Esophagus muscularis mucosa (tissue), 4 donors: ENCODE measurements at places on chromosomes 5 and 9. TPM values are rescaled to one million over a fixed set of nuclear protein-coding genes. Genes with fewer than 3 reads are reported as not detected.

DNA sequence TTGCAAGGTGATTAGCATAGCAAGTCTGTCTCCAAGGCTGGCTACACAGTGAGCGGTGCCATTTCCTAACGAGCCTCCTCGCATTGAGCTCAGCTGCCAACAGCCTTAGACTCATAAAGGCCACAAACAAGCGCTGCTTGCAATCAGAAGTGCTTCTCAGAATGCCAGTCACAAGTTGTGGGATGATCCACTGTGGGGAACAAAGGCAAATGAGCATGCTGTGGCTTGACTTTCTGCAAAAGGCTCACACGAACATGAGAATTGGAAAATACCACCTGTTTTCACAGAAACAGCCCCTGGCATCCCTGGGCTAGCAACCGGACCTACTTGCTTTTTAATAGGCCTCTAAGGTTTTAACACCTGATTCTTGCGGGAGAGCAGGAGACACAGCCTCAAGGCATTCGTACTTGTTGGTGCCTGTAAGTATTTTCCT is 215.5 kb downstream of the FANCC start:
- no peak overlapping the region for H3K4me3 ChIP-seq
- H3K36me3 ChIP-seq, result peaks cover 40% of the 10 kb centered on the region
- DNase-seq, result no peak

GRCh38 chr9:36802201-36802920 is 229.7 kb downstream of the MELK start:
- H3K4me1 ChIP-seq, result no peaks in the 10 kb centered on the region
- H3K36me3 ChIP-seq, result no peaks in the 10 kb centered on the region
- H3K27ac ChIP-seq, result no peak overlapping the region
- no peak overlapping the region for H3K4me3 ChIP-seq
- no peak for DNase-seq

GRCh38 chr9:70220216-70220615 is 38.6 kb upstream of the SMC5 start:
- H3K36me3 ChIP-seq, result peaks cover 78% of the 10 kb centered on the region
- H3K4me3 ChIP-seq, result no peak overlapping the region
- no peak overlapping the region for H3K27ac ChIP-seq
- no peak for DNase-seq
- H3K4me1 ChIP-seq, result no peaks in the 10 kb centered on the region
- no peaks in the 10 kb centered on the region for H3K27me3 ChIP-seq

DNA sequence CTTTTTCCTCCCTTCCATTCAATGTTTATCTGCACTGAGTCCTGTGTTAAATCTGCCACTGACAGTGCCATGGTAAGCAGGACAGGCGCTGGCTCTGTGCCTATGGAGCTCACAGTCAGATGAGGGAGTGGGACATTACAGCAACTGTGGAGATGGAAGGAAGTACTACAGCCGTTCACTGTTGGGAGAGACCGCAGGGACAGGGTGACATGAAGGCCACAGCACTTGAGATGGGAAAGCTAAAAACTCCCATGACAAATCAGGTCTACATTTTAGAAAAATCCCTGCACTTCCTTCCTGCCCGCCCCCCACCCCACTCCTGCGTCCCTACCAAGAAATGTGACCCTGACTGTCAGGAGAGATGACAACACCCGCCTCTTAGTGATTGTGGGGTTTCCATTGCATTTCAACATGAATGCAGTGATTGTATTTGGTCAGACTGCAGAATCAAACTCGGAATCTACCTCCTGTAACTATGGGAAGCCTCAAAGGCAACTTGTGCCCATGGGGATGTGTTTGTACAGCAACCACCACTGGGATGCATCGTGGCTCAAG is 56.4 kb downstream of the GTF3C4 start:
- H3K27me3 ChIP-seq, result no peaks in the 10 kb centered on the region
- H3K4me3 ChIP-seq, result no peak overlapping the region
- no peak for DNase-seq
- no peak overlapping the region for H3K27ac ChIP-seq
- H3K4me1 ChIP-seq, result peaks cover 11% of the 10 kb centered on the region

DNA sequence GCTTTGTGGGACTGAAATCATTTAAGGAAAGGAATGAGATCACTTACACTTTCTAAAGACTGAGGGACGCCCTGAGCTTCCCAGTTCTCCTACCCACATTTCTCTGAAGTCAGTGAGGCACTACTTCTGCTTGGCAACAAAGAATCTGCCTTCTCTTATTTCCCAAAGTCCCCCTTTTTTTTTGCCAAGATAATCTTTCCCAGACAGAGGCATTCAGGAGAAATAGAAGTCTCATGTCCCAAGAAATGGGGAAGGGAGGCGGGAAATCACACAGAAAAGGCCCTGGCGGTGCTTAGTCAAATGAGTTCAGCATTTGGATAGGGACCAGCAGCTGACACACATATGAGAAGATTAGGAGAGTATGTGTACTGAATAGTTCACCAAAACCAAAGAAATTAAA is 159.7 kb downstream of the MUSK start:
- H3K36me3 ChIP-seq, result no peaks in the 10 kb centered on the region
- no peak overlapping the region for H3K4me3 ChIP-seq
- DNase-seq, result no peak
- no peaks in the 10 kb centered on the region for H3K27me3 ChIP-seq

The FOXD4L3 gene
- not detected for total RNA-seq

GRCh38 chr9:106648799-106649198 is 214.2 kb upstream of the ZNF462 start:
- no peaks in the 10 kb centered on the region for H3K36me3 ChIP-seq
- no peak overlapping the region for H3K27ac ChIP-seq
- DNase-seq, result no peak
- no peak overlapping the region for H3K4me3 ChIP-seq
- no peaks in the 10 kb centered on the region for H3K27me3 ChIP-seq

DNA sequence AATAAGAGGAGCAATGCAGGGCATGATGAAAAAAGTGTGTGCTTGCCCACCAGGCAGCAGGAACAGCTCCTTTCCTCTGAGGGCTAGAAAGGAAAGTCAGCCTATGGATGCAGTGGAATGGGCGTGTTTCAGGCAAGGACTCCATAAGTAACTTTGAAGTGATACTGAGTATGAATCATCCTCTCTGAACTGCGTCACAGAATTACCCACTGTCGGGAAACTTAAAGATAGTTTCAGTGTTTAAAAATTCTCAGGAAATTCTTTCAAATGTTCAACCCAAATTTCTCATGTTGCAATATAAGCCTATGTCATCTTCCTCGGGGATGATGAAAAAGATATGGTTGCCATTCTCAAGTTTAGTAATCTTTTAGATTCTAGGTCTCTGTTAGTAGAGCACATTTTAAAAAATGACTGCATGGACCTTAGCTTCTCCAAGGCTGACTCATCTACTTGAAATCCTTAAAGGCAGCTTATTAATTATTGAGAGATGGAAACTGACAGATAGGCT is 27.7 kb downstream of the PTCD2 start:
- no peak overlapping the region for H3K27ac ChIP-seq
- H3K4me1 ChIP-seq, result no peaks in the 10 kb centered on the region
- no peaks in the 10 kb centered on the region for H3K27me3 ChIP-seq
- H3K4me3 ChIP-seq, result no peak overlapping the region

GRCh38 chr5:10741661-10742060 is 19.4 kb downstream of the DAP start:
- no peaks in the 10 kb centered on the region for H3K27me3 ChIP-seq
- no peak overlapping the region for H3K4me3 ChIP-seq
- no peak for DNase-seq
- H3K36me3 ChIP-seq, result peaks cover 27% of the 10 kb centered on the region
- no peaks in the 10 kb centered on the region for H3K4me1 ChIP-seq
- H3K27ac ChIP-seq, result no peak overlapping the region

GRCh38 chr9:133099726-133100505 is 21.1 kb downstream of the RALGDS start:
- no peak for DNase-seq
- no peak overlapping the region for H3K4me3 ChIP-seq
- H3K4me1 ChIP-seq, result no peaks in the 10 kb centered on the region
- peaks cover 78% of the 10 kb centered on the region for H3K36me3 ChIP-seq
- H3K27ac ChIP-seq, result no peak overlapping the region

DNA sequence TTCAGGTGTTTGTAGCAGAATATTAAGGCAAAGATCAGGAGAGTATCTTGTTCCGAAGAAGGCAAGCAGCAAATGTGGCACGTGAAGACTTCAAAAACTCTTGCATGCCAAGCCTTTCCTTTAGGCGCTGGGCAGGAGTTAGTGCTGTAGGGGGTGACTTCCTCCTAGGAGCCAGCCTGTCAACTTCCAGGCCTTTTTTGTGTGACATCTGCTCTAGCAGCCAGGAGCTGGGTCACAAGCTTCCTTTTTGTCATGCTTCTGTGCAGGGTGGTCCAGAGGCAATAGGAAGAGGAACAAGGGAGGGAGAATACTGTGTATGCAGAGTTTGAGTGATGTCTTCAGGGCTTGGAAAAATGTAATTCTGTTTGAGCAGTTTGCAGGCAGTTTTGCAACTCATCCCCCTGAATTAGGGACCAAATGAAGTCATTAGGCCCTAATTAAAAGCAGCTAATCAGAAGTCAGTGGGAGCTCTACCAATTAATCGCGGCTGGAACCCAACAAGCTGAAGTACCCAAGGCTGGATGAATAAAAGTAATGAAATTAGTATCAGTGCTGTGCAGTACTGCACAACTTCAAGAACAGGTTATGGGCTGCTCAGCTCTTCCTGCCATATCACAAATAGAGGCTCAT is 53.5 kb downstream of the TLR4 start:
- H3K27me3 ChIP-seq, result no peaks in the 10 kb centered on the region
- no peaks in the 10 kb centered on the region for H3K4me1 ChIP-seq
- no peak overlapping the region for H3K4me3 ChIP-seq
- no peaks in the 10 kb centered on the region for H3K36me3 ChIP-seq

DNA sequence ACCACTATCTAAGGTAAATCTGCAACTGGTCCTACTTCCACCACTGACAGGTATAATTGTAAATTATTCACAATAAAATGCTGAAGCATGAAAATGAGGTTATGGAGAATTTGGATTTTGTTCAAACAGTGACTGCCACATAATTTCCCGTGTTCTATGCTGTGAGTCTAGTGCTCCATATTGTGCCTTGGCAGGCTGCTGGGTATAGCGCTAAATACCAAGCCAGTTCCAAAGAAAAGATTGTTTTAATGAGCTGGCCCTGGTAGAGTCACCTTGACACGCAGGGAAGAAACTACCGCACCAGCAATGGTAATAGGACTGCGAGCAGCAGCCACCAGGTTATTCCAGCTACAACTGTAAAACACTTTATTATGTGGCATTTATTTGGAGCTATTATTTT is 30.4 kb downstream of the PSMB7 start:
- peaks cover 27% of the 10 kb centered on the region for H3K4me1 ChIP-seq
- DNase-seq, result no peak
- peaks cover 15% of the 10 kb centered on the region for H3K36me3 ChIP-seq
- H3K4me3 ChIP-seq, result no peak overlapping the region
- H3K27ac ChIP-seq, result no peak overlapping the region

The SPINK7 gene
- not detected for total RNA-seq
